ENCODE measurements at places on chromosomes 3 and 15.

- no peak for DNase-seq
Measured at GRCh38 chr3:99407257-99407656, 231.1 kb upstream of the COL8A1 start.

DNA sequence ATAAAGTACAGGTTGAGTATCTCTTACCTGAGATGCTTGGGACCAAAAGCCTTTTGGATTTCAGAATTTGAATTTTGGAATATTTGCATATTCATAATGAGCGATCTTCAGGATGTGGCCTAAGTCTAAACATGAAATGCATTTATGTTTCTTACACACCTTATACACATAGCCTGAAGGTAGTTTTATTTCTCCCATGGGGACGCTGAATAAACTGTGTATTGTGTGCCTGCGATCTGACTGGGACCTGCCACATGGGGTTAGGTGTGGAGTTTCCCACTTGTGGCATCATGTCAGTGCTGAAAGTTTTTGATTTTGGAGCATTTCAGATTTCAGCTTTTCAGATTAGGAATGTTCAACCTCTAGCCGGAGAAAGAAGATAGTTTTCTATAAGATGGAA, 35.5 kb downstream of the UBE2E2 start:
- no peak for DNase-seq

GRCh38 chr3:144480416-144480919, 508.8 kb downstream of the DIPK2A start:
- no peak for DNase-seq

DNA sequence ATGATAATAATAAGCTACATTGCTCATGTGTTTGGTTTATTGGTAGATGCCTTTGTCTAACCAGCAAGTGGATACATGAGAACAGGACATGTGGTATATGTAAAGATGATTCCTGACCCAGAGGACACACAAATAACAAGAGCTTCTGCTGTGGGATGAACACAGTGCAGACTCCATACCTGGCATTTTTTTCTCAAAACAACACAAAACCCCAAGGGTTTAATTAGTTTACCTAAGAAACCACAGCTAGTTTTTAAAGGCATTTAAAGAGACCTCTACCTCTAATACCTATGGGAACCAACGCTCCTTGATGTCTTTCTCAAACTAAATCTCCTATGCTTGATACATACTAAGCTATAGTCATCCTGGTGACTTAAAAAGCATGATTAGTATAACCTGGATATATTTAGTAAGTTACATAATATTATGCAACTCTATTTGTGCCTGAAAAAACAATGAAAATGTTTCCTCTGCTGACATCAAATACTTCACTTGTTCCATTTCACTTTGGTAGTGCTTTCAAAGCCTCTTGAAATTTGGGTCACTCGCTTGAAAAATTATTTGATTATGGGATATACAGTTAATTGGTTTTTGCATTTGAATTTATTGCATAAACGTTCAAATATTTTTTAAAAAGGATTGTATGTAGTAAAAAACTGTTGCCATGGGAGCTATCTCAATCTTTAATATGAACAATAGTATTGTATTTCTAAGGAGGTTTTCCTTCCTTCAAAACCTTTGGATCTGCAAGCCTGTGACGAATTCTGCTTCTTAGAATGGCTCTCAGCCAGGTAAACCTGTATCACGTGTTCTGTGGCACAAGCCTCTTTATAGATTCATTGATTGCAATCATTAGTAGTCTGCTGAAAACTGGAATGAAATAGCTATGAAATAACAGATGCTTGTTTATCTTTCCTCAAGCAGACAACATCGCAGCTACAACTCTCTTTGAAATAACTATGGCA, 233.0 kb upstream of the KCNMB2 start:
- no peak for DNase-seq

GRCh38 chr15:33218071-33218491, 23.6 kb upstream of the FMN1 start:
- DNase-seq, result no peak

DNA sequence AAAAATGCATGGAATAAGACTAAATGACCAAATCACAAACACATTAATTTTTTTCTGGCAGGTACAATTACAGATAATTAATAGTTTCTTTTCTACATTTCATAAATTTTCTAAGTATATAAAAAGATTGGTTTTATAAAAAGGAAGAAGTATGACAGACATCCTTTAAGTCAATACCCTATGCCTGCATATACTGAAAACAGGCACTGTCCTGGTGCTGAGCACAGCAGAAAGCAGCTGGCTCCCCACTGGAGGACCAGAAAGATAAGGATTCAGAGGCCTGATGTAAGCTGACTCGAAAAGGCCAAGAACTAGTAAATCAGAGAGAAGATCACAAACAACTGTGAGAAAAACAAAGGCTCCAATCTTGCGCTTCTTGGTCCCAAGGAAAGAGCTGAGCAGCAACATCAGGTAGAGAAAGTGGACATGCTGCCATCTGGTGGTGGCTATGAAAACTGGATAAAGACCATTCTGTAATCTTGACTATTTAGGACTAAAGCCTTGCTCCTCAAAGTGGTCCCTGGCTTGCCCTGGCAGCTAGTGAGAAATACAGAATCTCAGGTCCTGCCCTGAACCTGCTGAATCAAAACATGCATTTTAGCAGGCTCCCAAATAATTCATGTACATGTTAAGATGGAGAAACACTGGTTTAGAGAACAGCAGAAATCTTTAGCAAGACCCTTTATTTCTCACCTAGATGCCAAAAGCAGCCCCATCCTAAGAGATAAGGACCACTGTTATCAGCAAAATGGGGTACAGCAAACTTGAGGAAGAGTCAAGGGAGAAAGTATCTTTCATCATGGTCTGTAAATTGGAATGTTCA, 76.0 kb downstream of the TRANK1 start:
- DNase-seq, result peak; percentile 17

- peak; percentile 50 for DNase-seq
Measured at GRCh38 chr15:93030430-93031102, 58.4 kb downstream of the RGMA start.

- no peak for DNase-seq
Measured at GRCh38 chr3:97938444-97938843, 33.8 kb downstream of the RIOX2 start.

GRCh38 chr15:76196269-76197231, 114.7 kb downstream of the ETFA start:
- peak; percentile 86 for DNase-seq

- DNase-seq, result peak; percentile 77
Measured at GRCh38 chr15:52054381-52054780, 35.4 kb downstream of the MAPK6 start.

DNA sequence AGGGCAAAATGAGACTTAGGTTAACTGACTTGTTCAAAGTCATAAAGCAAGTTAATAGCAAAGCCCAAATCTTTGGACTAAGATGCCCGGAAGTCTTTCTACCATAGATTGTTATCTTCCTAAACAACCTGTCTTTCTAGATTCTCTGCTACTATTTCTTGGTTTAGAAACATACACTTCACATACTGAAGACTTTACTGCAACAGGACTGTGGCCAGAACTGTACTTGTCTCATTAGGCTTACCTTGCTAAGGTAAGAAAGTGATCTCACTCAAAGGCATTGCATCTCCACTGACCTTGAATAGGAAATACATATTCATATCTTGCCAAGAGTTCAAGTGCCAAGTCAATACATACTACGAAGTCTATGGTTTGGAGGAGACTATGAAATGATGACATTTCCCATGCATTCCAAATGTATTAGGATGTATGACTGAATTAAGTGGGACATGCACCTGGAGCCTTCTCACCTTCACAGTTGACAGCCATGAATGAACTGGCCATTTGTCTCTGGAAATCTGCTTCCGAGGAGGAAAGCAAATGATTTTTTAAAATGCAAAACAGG, 5.0 kb downstream of the ZDHHC3 start:
- no peak for DNase-seq

DNA sequence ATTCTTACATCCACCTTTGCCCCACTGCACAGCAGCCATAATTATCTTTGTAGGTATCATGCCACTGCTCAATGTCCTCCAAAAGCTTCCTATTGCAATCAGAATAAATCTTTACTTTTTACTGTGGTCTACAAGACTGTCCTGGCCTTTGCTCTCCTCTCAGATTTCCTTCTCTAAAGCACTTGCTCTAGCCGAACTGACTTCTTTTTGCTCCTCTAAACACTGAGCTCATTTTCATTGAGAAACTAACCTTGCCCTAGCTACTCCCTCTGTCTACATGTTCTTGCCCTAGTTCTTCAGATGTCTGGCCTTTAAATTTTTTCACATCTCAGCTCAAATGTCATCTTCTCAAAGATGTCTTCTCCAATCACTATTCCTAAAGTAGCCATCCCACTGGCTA, 342.8 kb downstream of the TBC1D5 start:
- DNase-seq, result no peak

GRCh38 chr15:70486451-70487386, 276.6 kb downstream of the UACA start:
- DNase-seq, result no peak

DNA sequence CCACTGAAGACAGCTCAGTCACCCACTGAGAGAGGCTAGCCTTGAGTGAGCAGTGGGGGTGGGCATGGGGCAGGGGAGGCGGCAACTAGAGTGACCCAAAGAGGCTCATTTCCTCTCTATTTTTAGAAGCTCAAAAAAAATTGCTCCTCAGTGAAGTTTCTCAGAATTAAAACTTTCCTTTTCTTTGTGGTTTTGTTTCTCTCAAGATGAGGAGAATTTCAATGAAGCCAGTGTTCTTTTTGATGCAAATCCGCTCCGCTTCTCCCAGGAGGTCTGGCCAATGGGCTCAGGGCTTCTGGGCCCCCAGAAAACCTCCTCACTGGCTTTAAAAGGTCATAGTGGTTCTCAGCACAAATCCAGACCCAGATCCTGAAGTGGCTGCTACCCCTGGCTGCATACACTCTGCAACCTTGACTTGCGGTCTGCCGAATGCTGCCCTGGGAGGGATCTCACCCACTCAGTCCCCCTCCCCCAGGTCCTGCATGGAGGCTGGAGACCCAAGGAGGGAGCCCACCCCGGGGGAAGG, at the start of gene ACSBG1:
TSS of gene ACSBG1 (minus strand) at position 51 of the 526 bp plus-strand sequence. CDS start 64 bp downstream, outside the sequence.
- no peak for DNase-seq

GRCh38 chr3:170485294-170485693, 66.6 kb downstream of the CLDN11 start:
- no peak for DNase-seq

DNA sequence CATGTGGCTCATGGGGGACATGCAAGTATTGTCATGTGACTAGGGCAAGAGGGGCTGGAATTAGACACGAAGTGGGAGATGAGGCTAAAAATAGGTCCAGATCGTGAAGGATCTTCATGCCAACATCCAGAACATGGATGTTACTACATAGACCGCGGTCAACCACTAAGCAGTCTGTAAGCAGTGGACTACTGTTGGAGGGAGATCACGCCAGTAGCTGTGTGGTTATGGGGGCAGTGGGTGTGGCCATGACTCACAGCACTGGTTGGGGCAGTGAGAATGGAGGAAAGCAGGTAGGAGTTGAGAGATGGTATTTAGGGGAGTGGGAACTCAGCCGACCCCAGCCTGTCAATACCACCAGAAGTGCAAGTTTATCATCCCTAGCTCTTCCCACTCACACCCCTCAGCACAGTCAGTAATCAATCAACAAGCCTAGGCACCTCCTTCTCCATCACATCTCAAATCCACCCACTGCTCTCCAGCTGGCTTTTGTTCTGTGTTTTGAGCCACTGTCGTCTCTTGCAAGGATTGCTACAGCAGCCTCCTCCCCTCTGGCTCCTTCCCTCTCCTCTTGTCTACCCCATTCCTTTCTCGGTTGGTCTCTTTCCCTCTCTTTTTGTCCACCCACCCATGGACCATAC, 107.2 kb upstream of the ABHD17C start:
- DNase-seq, result no peak

DNA sequence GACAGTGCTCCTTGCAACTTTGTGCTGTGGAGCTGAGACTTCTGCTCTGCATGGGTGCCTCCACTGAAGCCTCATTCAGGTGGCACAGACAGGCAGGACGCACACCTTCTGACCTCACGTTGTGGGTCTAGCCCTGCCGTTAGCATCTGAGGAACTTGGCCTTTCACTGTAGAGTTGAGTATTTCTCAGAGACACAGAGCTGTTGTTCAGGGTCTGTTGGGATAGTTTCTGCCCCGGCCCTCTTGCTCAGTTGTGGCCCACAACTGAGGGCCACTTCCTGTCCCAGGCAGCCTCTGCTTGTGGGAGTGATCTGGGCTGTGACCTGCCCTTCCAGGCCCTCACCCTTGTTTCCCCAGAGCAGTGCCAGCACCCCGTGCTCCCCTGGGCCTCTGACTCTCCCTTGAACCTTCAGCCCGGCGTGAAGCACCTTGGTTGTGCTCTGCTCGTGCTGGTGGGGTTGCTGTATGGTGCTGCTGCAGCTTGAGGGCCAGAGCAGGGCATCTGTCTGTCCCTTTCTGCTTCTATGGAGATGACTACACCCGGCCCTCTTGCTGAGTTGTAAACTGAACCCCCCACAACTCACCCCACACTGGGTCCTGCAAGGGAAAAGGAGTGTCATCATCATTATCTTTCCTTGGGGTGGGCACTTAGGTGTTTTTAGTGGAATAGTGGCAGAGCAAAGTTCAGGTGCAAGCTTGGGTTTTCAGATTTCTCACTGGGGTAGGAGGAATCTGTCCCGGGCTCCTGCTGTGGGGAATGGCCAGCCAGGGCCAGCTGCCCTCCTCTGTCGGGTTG, 11.7 kb downstream of the BAHD1 start:
- DNase-seq, result no peak

- no peak for DNase-seq
Measured at GRCh38 chr3:31142139-31142538, 247.7 kb upstream of the GADL1 start.

DNA sequence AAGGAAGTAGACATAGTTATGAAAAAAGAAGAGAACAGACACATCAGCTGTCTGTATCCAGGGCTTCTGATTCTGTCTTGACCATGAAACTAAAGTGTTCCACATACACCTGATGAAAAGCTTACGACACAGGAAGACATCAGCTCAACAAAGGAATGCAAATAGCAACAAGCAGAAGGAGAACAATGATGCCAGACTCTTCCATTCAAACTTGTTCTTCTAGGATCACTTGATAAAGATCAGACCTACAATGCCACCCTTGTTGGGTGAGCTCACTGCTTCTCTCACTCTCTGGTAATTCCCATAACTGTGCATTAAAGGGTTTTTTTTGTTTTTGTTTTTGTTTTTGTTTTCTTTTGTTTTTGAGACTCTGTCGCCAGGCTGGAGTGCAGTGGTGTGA, 49.7 kb downstream of the GATM start:
- DNase-seq, result no peak
